ENCODE measurements at places on chromosomes 1 and 21.

DNA sequence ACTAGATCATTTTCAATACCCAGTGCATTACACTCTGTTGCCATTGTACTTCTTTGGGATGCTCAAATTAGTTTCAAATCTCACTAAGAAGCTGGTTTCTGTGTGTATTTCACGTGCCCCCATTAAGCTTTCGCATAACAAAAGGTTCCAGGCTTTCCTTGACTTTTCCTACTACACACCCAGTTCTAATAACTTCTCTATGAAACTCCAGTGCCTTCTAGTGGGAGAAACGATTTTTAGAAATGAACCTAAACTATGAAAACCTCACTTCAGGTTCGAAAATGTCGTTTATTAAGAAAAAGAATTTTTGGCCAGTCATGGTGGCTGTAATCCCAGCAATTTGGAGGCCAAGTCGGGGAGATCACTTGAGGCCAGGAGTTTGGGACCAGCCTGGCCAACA, 2.8 kb downstream of the CFHR4 start:
- DNase-seq = no peak

- DNase-seq = no peak
Measured at GRCh38 chr21:43639470-43640353, 19.6 kb downstream of the HSF2BP start.

GRCh38 chr1:115158181-115158580, 68.9 kb upstream of the TSPAN2 start:
- DNase-seq = no peak

GRCh38 chr1:228018125-228018398, 11.3 kb downstream of the WNT3A start:
- no peak for DNase-seq
